ENCODE measurements at places on chromosomes 11 and 22.

- no peak for DNase-seq
Observed at GRCh38 chr11:86047275-86047991, 21.5 kb downstream of the PICALM start.

GRCh38 chr11:15903246-15903645 is 453.1 kb downstream of the SOX6 start:
- DNase-seq: no peak

DNA sequence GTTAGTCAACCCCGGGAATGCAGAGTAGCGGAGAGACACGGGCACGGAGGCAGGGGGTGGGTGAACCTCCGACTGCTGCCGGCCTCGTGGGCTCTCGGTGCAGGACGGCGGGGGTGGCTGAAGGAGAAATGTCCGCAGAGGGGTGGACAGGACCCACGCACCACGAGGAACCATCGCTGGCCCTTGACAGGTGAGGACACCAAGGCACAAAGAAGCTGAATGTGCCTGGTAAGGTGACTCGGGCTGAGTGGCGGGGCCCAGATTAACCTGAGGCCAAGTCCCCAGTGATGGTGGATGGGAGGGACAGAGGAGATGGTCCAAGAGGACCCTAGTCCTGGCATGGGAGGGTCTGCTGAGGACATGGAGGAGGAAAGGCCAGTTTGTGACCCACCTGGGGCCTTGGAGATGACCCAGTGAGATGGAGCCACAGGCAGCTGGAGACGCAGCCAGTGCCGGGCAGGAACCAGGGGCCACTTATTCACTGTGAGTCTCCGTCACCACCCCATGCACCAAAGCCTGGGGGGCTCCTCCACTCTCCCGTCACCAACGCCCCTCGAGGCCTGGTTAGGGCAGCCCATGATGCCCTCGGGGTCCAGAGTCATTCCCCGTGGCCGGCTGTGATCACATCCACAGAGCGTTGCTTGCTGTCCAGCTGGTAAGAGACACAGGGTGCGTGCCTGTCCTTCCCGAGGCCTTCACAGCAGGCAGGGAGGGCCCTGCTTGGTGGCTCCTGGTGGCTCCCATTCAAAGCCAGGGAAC is 64.2 kb downstream of the CELSR1 start:
- no peak for DNase-seq

DNA sequence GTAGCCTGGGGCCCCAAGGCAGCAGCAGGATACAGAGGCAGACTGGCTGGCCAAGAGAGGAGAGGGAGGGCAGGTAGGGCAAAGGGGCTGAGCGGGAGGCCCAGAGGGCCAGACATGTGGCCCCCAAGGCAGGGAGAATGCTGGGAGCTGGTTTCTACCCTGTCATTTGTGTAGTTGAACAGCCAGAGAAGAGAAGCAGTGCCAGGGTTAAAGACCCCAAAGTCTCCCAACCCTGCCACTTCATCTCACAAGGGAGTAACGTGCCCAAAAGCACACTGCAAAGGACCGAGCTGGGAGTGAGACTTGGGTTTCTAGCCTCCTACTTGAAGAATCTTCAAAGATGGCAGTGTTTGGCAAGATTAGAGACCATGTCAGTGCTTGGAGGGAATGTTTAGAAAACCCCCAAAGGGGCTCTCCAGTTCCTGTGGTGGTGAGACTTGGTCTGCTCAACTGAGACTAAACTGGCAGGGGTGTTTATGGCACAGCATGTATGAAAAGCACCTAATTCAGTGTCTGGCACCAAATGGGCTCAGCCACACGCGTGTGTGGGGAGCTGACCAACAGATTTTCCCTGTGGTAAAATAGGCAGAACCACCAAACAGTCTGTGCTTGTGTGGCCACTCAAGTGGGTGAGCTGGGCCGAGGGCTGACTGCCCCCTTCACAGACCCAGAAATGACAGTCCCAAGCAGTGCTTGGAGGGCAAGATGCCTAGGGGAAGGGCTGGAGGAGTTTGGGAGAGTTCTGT is 68.2 kb upstream of the CLTCL1 start:
- DNase-seq: peak; percentile 48

Measured in naive B cell (primary cell).